HTR-8/SVneo (cell line): ENCODE measurements at places on chromosomes 7 and 10.

DNA sequence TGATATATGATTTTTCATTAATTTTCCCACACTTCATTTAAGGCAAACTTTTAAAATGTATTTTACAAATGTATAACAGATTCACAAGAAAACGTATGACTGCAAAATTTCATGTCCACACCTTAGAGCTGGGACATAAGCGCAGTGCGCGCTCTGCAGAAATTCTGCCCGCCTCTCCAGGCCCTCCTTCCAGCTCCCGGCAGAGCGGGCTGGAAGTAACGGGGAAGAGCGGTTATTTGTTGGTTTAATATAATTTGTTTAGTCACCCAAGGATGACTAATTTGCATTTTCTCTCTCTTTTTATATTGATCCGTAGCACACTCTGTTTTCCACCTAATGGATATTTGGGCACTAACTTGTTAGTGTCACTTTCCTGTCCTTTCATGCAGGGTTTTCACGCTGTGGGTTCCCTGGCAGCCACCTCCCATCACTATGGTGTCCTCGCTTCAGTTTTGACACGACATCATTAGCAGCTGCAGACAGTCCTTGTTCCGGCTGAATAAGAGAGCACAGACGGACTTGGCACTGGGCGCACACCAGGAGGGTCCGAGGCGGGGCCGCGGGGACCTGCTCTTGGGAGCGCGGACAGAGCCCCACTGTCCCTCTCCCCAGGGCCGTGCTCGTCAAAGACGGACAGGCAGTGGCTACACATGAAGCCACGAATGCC, 129.2 kb upstream of the SEC61G start:
- no peak for DNase-seq

GRCh38 chr10:31528831-31529230, 209.8 kb downstream of the ZEB1 start:
- no peak for DNase-seq

- no peak for DNase-seq
Measured at GRCh38 chr7:74015670-74016069, 12.3 kb upstream of the ELN start.

DNA sequence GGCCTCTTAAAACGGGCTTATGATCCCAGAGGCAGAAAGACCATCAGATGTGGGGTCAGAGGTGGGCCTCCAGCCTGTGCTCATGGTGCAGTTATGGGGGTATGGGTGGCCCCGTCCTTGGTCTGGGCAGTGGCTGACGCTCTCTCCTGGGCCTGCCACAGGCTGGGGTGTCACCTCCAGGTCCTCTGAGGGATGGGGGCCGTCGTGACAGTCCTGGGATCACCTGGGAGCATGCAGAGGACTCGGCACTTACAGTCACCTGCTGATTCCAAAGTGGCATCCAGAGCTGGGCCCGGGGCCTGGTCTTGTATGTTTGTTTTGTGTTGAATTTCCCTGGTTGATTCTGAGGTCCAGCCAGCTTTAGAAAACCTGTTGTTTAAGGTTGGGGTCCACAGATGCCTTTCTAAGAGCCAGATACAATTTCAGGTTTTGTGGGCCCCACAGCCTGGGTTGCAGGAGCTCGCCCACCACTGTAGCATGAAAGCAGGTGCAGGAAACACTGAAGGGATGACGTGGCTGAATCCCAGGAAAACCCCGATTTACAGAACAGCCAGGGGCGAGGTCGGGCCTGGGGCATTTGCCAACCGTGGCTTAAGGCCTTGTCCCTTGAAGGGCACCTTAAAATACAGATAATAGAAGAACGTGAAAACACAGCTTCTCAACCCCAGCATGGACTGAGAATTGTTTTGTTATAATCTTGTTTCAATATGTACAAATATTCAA, 170.7 kb upstream of the PPP2R2D start:
- DNase-seq, result no peak

- peak; percentile 3 for DNase-seq
Measured at GRCh38 chr7:126727930-126728391, 524.8 kb downstream of the GRM8 start.

DNA sequence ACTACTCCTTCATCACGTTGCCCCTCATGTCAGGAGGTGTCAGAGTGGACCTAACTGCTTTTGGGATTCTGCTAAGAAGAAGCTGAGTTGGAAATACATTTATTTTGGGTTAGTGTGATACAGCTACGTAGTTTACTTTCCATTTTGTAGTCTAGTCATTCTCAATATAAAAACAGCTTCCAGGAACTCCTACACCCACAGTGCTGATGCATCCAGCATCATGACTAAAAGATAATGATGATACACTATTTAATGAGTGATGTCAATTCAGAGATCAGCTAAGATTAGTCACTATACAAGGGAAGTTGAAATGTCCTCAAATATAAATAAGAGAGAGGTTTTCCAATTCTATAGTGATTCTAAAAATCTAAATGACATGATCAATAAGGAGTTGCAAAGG, 264.2 kb upstream of the SLC26A5 start:
- DNase-seq, result no peak

DNA sequence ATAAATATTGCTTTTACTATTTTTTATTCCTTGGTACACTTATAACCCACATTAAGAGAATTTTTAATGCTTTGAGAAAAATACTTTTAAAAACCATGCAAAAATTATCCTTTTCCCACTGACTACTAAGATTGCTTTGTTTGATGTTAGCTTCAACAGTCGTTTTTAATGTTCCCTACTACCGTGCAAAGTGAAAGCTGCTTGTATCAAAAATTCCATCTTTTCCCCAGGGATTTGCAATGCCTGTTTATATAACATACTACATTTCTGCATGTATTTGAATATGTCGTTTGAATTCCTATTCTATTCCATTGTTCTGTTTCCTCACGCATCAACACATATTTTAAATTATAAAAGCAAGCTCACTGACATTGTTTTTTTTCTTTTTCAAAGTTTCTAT, 54.4 kb downstream of the TFPI2 start:
- no peak for DNase-seq

- no peak for DNase-seq
Measured at GRCh38 chr10:25047088-25047487, 30.7 kb downstream of the THNSL1 start.

GRCh38 chr7:110591341-110591740, 499.6 kb upstream of the LRRN3 start:
- DNase-seq, result no peak

DNA sequence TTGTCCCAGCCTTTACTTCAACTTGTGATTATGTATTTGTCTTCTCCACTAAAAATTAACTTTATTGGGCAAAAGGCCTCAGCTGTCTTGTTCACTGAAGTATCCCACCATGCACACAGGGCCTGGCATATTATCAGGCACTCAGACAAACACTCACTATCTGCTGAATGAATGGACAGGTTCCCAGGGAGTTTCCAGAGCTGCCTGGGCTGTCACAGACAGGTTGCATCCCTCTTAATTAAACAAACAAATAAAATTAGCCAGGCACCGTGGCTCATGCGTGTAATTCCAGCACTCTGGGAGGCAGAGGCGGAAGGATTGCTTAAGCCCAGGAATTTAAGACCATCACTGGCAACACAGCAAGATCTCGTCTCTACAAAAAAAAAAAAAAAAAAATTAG, 1.5 kb upstream of the TSPAN14 start:
- no peak for DNase-seq

- no peak for DNase-seq
Measured at GRCh38 chr10:74120911-74121310, 29.7 kb downstream of the AP3M1 start.

DNA sequence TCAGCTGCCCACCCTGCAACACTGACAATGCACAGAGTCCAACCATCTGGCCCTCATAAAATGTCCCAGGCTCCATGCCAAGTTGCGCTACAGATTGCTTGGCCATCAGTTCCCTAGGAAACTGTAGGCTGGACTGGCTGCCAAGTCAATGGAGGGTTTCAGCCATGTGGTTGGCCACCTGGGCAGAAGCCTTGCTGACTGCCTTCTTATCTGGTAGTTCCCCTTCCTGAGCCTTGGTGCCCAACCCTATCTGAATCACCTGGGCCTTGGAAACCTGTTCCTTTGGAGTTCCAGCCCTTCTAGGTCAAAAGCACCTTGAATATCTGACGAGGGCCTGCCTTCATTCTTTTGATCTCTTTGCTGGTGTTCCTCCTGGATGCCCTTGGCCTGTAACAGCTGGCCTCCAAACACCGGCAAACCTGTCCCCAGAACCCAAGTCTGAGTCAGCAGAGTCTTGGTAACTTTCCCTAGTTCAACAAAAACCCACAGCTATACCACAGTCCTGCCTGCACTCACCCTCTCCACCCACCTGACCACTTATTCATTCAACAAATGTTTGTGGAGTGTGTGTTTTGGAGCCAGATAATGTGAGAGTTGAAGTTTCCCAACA, 37.4 kb upstream of the KDM7A start:
- DNase-seq, result no peak

DNA sequence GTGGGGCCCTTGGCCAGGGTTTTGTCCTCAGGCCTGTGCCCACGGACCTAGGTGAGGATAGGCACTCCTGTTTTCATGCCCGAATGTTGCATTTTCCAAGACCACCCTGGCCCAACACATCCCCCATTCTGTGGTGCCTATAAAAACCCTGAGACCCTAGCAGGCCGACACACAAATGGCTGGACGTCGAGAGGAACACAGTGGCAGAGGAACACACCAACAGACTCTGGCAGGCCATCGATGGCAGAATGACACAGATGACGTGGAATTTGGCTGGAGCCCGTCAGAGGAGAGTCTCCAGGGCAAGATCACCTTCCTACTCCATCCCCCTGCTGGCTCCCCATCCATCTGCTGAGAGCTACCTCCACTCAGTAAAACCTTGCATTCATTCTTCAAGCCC, 898.8 kb downstream of the ANKRD7 start:
- DNase-seq, result no peak

GRCh38 chr10:76117949-76118348, 686.5 kb downstream of the LRMDA start:
- DNase-seq, result no peak

- DNase-seq, result no peak
Measured at GRCh38 chr10:72259491-72260238, 14.1 kb upstream of the DDIT4 start.

GRCh38 chr10:119309423-119309770, 102.0 kb downstream of the GRK5 start:
- no peak for DNase-seq

GRCh38 chr10:98242823-98243222, 25.2 kb downstream of the LOXL4 start:
- DNase-seq, result no peak

DNA sequence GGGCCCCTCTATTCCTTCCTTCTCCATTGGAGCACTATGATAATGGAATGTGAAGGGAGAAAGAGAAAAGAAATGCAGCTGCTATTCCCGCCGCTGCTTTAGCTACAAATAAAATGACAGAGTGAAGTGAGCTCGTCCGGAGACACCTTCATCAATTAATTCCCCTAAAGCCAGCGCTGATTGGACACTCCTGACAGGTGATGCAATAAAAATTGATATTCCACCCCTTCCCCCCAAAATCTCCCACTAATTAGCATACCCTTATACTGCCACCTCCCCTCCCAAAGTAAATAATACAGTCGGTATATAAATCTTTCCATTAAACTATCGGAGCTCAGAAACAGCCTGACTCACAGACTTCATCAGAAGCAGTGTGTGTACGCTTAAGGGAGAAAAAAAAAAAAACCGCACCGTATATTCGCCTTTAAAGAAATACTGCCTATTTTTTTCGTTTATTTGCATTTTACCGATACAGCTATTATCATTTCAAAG, 7.3 kb downstream of the SKIDA1 start:
- no peak for DNase-seq

DNA sequence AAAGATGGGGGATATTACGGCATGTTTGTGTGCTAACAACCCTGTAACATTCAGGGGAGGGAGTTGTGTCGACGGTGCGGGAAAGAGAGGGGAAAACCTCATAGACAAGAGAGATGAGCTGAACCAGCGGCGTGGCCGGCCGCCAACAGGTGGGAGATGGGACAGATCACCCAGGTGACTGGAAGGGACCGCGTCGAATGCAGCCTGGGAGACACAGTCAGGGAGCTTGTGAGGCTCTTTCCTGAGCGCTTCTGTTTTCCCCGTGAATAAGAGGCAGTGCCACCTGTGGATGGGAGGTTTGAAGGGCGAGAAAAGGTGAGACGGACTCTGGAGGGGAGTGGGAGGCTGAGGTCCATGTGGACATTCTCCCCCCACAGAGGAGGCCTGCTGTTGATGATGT, 9.9 kb upstream of the PRKAG2 start:
- no peak for DNase-seq

- no peak for DNase-seq
Measured at GRCh38 chr10:15469111-15469510, 98.0 kb upstream of the FAM171A1 start.

DNA sequence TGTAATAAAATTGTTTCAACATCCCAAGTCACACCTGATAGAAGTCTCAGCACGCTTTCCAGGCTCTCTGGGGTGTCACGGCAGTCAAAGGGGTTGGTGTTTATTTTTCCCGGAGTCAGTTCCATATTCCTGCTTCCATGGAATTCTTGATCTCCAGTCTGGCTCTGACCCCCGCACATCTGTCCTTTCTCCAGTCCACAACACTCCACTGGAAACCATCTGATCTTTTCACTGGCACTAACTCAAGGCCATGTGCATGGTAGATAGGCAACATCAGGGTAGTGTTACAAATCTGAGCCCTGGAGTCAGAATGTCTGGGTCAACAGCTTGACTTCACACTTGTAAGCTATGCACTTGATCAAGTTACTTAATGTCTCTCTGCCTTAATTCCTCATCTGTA, 176.2 kb downstream of the WDR11 start:
- no peak for DNase-seq

DNA sequence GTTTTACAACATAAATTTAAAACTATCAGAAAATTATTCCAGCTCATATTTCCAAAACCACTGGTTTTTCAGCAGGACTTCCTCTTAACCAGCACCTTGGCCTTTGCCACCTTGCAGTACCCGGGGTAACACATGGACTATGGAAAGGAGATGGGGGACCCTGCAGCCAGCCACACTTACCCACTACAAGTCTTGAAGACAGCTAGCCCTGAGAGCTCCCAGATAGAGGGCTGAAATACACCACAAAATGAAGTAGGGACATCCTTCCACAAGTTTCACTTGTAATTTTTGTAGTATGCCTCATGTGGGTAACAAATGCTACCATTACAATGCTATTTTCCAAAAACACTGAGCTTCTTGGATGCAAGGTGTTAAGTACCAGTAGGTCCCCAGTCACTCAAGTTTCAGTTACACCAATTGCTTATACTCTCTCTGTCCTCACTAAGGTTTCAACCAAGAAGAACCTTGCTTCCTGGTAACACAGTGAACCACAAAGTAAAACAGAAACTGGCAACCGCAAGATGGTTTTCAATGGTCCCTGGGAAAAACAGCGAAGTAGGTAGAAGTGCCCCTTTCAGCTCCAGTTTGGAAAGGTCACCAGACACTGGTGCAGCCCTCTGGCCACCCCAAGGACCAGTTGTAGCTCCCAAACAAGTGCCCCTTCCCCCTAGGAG, 110.9 kb downstream of the SGMS1 start:
- no peak for DNase-seq

- DNase-seq, result no peak
Measured at GRCh38 chr7:133070562-133070961, 11.3 kb downstream of the CHCHD3 start.

- DNase-seq, result no peak
Measured at GRCh38 chr7:75033064-75033463, 40.5 kb downstream of the RCC1L start.
